ENCODE measurements at places on chromosomes 2 and 18.
A peak's percentile ranks its signal among the peaks of the same experiment; 100 is the strongest.

- no peak overlapping the region for H3K27ac ChIP-seq
- H3K36me3 ChIP-seq = no peaks in the 10 kb centered on the region
- DNase-seq = no peak
These were observed 366.7 kb upstream of the DLGAP1 start for GRCh38 chr18:4821801-4822200.

GRCh38 chr18:36354989-36355388, 57.5 kb downstream of the FHOD3 start:
- H3K27me3 ChIP-seq = no peaks in the 10 kb centered on the region
- DNase-seq = no peak
- H3K4me1 ChIP-seq = no peaks in the 10 kb centered on the region

- no peaks in the 10 kb centered on the region for H3K36me3 ChIP-seq
- no peaks in the 10 kb centered on the region for H3K27me3 ChIP-seq
- H3K4me1 ChIP-seq = no peaks in the 10 kb centered on the region
- H3K4me3 ChIP-seq = no peak overlapping the region
- DNase-seq = no peak
These were observed 21.9 kb upstream of the PAX3 start for GRCh38 chr2:222320436-222321395.

- no peaks in the 10 kb centered on the region for H3K27me3 ChIP-seq
- peaks cover 4% of the 10 kb centered on the region for H3K4me1 ChIP-seq
These were observed 141.9 kb downstream of the TTC32 start for GRCh38 chr2:19759880-19760279.

GRCh38 chr2:12073217-12073852, 326.9 kb downstream of the LPIN1 start:
- DNase-seq = no peak
- no peaks in the 10 kb centered on the region for H3K36me3 ChIP-seq
- no peaks in the 10 kb centered on the region for H3K27me3 ChIP-seq
- H3K27ac ChIP-seq = no peak overlapping the region
- H3K4me1 ChIP-seq = no peaks in the 10 kb centered on the region
- no peak overlapping the region for H3K4me3 ChIP-seq

- H3K4me3 ChIP-seq = no peak overlapping the region
- no peak overlapping the region for H3K27ac ChIP-seq
- peaks cover 2% of the 10 kb centered on the region for H3K4me1 ChIP-seq
- no peaks in the 10 kb centered on the region for H3K36me3 ChIP-seq
These were observed 29.8 kb downstream of the COL4A3 start for GRCh38 chr2:227194219-227194618.

- no peaks in the 10 kb centered on the region for H3K4me1 ChIP-seq
- no peak for DNase-seq
- H3K27me3 ChIP-seq = no peaks in the 10 kb centered on the region
- H3K27ac ChIP-seq = no peak overlapping the region
These were observed 745 bp downstream of the MSH2 start for GRCh38 chr2:47403609-47404193.

DNA sequence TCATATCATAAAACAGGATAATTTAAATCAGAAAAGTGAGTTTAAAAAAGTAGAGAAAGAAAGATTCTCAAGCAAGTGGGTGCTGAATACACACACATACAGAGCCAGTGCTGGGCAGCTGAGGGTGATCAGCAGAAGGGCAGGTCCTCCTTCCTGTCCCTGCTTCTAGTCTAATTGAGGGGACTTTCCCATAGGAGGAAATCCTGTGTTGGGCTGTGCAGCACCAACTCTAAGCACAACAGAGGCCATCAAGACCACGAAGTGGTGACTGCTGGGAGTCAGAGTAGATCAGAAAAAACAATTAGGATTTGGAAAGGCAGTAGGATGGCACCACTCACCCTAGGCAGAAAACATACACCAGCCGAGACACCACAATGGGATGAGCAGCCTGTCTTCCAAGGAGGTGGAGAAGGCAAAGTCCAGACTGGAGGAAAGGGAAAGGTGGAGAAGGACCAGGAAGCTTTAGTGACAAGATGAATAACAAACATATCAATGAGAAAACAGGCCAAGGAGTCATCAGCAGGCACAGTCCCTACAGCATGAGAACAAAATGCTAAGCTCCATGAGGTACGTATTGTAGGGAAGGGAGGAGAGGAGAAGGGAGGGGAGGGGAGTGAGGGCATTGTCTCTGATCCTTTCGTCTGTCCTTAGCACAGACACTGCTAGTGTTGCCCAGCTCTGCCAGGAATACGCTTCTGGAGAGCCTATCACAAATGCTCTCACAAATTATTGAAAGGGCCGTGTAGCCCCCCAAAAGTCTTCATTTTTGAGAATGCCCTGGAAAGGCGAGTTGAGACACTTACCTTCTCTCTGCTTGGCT, 16.7 kb upstream of the MSGN1 start:
- DNase-seq = no peak
- no peaks in the 10 kb centered on the region for H3K36me3 ChIP-seq
- no peaks in the 10 kb centered on the region for H3K4me1 ChIP-seq
- H3K4me3 ChIP-seq = no peak overlapping the region

- H3K27ac ChIP-seq = no peak overlapping the region
- peaks cover 10% of the 10 kb centered on the region for H3K4me1 ChIP-seq
- H3K36me3 ChIP-seq = no peaks in the 10 kb centered on the region
These were observed 39.5 kb downstream of the INO80C start for GRCh38 chr18:35458271-35458670.

DNA sequence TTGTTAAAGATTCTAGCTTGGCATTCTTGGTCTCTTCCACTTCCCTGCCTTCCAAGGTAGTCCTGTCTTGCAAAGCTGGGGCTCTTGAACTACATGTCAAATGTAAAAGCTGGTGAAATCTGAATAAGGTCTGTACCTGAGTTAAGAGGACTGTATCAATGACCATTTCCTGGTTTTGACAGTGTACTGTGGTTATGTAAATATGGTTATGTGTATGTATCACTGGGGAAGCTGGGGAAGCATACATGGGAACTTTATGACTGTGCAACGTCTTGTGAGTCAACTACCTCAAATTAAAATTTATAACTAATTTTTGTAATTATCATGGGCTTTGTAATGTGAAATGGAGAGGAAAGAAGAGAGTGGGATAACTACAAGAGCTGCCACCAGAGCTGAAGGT, 81.7 kb downstream of the COL4A4 start:
- no peak overlapping the region for H3K4me3 ChIP-seq
- no peak overlapping the region for H3K27ac ChIP-seq
- DNase-seq = no peak

- H3K4me1 ChIP-seq = no peaks in the 10 kb centered on the region
- H3K27me3 ChIP-seq = no peaks in the 10 kb centered on the region
- no peak for DNase-seq
- no peak overlapping the region for H3K4me3 ChIP-seq
- H3K27ac ChIP-seq = no peak overlapping the region
These were observed 1896.0 kb upstream of the PIK3C3 start for GRCh38 chr18:40058811-40059570.

DNA sequence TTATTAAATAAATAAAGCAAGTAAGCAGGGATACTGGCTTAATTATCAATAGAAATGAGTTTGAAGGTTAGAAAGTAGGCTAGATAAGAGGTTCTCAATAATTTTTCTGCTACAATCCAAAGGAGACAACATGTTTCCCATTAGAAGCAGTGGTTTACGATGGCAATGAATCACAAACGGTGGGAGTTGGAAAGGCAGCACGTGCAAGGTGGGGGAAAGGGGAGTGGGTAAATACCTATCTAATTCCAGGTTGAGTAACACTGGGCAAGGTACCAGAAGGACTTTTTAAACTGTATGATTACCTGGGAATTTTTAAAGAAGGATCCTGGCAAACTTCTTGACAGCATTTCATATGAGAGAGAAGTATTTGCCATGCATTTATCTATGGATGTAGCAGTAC, 289.9 kb downstream of the NBAS start:
- H3K27ac ChIP-seq = no peak overlapping the region
- no peaks in the 10 kb centered on the region for H3K27me3 ChIP-seq
- DNase-seq = no peak
- H3K4me1 ChIP-seq = no peaks in the 10 kb centered on the region
- H3K36me3 ChIP-seq = no peaks in the 10 kb centered on the region
- no peak overlapping the region for H3K4me3 ChIP-seq

DNA sequence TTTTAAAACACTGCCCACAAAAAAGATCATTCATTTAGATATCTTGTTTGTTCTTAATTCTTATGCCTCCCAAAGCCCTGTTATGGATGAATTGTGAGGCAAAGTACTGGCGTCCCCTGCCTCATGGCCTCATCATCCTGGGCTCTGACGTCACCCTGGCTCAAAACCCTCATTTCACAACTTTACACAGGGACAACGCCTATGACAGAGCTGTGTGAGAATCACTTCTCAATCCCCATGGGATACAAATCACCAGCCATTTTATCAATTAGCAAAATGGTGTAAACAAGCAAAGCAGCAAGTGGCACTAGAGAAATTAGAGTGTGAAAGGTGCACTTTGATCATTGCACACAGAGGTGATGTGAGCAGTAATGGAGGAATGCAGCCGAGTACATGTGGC, 16.6 kb downstream of the FHOD3 start:
- no peak for DNase-seq
- H3K36me3 ChIP-seq = no peaks in the 10 kb centered on the region
- H3K4me1 ChIP-seq = no peaks in the 10 kb centered on the region
- no peak overlapping the region for H3K27ac ChIP-seq
- no peak overlapping the region for H3K4me3 ChIP-seq

- no peaks in the 10 kb centered on the region for H3K27me3 ChIP-seq
- no peaks in the 10 kb centered on the region for H3K4me1 ChIP-seq
- H3K36me3 ChIP-seq = no peaks in the 10 kb centered on the region
- H3K4me3 ChIP-seq = no peak overlapping the region
- DNase-seq = no peak
These were observed 371.5 kb downstream of the NUP35 start for GRCh38 chr2:183495589-183496267.

DNA sequence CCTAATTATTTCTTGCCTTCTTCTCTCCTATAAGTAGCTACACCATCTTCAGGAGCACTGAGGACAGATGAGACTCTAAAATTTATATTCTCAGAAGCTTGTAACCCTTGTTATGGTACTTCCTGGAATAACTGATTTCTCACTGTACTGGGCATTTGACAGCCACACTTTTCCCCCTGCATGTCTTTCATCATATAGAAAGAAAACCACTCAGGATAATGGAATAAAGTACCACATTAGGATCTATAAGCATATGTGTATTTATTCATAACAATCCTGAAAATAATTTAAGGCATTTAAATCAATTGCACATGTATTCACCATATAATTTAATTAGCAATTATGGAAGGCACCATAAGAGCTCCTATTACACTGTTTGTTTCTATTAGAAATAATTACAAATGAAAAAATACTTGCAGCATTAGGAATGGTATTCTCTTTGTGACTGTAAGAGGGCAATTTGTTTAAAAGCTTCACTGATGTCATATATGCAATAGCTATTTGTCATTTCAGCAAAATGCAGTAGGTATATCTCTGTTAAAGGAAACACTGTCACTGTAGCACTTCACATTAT, 216.9 kb upstream of the FSHR start:
- H3K4me1 ChIP-seq = no peaks in the 10 kb centered on the region
- H3K27ac ChIP-seq = no peak overlapping the region
- H3K4me3 ChIP-seq = no peak overlapping the region
- H3K27me3 ChIP-seq = no peaks in the 10 kb centered on the region
- no peak for DNase-seq

DNA sequence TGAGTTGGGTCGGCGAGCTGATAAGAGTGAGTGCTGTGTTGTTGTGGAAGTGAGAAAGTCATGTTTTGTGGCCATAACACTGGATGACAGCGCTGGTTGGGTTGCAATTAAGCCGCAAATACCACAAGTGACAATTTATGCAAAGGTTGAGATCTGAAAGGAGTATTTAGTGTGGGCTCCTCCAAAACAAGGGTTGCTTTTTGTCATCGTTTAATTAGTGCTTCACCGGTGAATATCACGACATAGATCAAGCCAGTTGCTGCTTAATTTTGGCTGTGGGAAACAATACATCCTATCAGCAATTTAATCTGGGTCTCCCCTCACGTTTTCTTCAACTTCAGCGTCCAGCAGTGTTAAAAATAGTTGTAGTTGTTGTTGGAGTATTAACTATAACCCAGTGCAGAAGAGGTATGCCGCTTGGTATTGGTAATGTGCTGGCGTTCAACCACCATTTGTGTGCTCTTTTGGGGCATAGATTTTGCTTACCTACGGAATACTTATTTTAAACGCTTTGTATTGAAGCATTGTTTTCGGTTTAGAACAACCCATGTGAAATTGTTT, 662 bp downstream of the ACVR2A start:
- H3K36me3 ChIP-seq = no peaks in the 10 kb centered on the region
- no peak overlapping the region for H3K27ac ChIP-seq
- H3K4me3 ChIP-seq = peak overlapping the region; percentile 90
- no peak for DNase-seq

DNA sequence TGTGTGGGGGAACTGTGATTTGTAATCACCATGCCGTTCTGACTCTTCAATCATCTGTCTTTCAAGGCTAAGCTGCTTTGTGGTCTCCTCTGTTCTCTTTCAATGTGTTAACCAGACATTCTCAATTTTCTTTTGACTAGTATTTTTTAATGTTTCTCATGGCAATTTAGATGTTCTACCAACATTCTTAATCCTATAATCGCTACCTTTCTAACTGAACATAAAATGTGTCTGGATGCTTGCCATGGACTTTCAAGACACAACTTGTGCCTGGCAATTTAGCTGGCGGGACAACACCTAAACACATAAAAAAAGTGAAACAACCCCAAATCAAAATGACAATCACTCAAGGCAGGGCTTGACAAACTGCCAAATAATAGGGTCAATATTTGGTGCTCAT, 135.0 kb upstream of the ACKR3 start:
- H3K4me3 ChIP-seq = no peak overlapping the region
- H3K4me1 ChIP-seq = no peaks in the 10 kb centered on the region
- no peaks in the 10 kb centered on the region for H3K36me3 ChIP-seq
- H3K27ac ChIP-seq = no peak overlapping the region
- DNase-seq = no peak
- no peaks in the 10 kb centered on the region for H3K27me3 ChIP-seq

DNA sequence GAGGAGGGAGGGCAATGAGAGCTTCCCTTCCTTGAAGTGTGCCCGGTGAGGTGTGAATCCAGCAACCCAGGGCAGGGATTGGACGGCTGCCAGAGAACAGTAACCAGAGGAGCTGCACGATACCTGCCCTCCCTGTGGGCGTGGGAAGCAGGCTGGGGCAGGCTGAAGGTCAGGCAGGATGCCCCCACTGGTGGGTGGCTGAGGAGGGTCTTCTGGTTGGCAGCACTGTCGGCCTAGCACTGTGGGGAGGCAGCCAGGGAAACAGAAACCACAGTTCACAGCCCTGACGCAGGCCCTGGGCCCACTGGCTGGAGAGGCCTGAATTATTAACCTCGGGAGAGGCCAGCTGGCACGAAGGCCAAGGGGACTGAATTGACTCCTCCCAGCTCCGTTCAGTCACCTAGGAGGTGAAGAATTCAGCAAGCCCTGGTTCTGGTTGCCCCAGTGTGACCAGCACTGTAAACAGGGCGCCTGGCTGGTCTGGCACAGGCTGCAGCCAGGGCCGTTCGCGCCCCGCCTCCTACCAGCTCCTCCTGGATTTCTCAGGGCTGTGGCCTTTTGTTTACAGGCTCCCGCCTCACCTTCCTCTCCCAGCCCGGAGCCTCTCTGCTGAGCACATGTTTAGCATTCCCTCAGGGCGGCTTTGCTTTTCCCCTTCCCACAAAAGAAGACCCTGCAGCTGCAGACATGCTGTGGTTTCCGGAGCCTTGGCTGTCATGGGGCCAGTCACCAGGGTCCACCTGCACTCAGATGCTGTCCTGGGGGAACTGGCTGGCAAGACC, 97.8 kb downstream of the B3GNT2 start:
- H3K4me1 ChIP-seq = no peaks in the 10 kb centered on the region

- no peaks in the 10 kb centered on the region for H3K27me3 ChIP-seq
- H3K27ac ChIP-seq = no peak overlapping the region
- no peaks in the 10 kb centered on the region for H3K36me3 ChIP-seq
- H3K4me1 ChIP-seq = no peaks in the 10 kb centered on the region
- no peak for DNase-seq
These were observed 102.3 kb downstream of the OSR1 start for GRCh38 chr2:19256121-19256601.
